ENCODE measurements at places on chromosomes 5 and 9.

GRCh38 chr9:90546200-90546599 is 96.4 kb downstream of the DIRAS2 start:
- peak; percentile 87 for DNase-seq

DNA sequence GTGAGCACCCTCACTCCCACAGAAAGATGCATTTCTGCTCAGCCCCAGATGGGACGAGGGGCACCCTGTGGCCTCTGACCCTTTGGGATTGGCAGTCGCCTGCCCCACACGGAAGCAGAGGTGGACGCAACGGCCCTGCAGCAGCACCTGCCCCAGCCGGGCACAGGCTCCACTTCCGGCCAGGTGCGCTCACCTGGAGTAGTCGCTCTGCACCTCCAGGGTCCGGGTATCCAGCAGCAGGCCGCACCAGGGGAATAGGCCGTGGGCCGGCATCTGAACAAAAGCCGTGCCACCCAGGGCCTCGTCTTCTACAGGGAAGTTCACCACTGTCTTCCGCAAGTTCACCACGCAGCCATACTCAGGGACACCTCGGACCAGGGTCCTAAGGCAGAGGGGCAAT is 30.7 kb downstream of the TERT start:
- no peak for DNase-seq

- no peak for DNase-seq
These were observed 39.6 kb upstream of the FRRS1L start for GRCh38 chr9:109206670-109207069.

- DNase-seq, result no peak
These were observed 3.2 kb downstream of the MROH2B start for GRCh38 chr5:41067714-41068568.

DNA sequence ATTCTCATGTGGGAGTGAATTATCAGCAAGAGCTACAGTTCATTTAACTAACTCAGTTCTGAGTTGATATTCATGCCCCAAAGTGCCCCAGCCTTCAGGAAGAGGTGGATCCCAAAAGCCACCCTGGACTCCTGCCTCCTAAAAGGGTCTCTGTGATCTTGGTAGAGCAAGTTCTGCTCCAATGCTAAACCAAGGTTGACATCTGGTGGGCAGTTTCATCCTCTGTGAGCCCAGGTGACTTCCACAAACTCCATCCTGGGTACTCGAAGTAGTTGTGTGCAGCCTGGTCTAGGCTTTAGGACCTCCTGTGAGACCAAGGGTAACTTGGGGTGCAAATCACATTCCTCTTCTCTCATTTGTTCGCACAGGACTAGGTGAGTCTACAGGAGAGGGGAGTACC is 816.8 kb downstream of the MTRR start:
- DNase-seq, result peak; percentile 75

GRCh38 chr9:105341434-105342146 is 97.1 kb downstream of the SLC44A1 start:
- DNase-seq, result no peak

- DNase-seq, result no peak
These were observed 624.2 kb downstream of the PRR16 start for GRCh38 chr5:121088341-121088740.

DNA sequence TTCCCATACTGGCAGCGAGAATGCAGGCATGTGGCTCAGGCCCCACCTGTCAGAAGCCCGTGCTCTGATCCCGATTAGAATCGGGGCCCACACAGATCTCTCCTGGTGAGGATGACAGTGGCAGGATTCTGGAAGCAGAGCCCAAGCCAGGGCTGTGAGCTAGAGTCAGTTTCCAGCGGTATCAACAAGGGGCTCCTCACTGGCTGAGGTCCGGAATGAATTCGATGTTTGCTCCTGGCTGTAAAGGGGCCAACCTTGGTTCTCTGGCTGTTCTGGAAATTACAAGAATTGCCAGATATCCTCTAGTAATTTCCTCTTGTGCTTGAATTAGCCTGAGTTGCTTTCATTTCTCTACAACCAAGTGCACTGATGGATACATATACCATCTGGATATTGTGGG is 129.1 kb upstream of the SPRY4 start:
- DNase-seq, result no peak

DNA sequence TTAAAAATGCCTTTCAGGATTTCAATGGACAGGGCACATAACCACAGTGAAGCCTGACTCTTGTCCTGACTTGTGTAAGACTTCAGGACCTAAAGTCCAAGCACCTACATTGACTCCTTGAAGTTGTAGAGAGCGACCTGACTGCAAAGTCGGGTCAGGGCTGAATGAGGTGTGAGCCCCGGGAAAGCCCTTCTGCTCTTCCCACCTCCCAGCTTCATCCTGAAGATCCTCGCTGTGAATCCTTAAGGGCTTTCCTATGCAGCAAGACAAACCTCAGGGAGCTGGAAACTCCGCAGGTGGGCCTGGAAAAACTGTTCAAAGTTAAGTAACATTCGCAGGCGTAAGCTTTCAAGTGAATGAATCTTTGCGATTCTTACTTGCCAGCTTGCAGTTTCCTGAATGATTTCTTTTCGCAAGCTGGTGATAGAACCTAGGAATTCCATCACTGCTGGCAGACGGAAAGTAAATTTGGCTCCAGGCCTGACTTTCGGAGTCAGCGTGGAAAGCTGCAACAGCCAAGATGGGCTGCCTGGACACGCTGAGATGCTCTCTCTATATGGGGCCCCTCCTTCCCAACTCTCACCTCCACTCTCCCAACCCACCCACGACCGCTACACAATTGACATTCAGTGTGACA is 10.9 kb downstream of the SEMA5A start:
- DNase-seq, result no peak

- peak; percentile 91 for DNase-seq
These were observed at the start of gene DENND1A for GRCh38 chr9:123929870-123930831. TSS of gene DENND1A (minus strand) at chr9:123930126. CDS start at chr9:123929905, 221 bp downstream.

DNA sequence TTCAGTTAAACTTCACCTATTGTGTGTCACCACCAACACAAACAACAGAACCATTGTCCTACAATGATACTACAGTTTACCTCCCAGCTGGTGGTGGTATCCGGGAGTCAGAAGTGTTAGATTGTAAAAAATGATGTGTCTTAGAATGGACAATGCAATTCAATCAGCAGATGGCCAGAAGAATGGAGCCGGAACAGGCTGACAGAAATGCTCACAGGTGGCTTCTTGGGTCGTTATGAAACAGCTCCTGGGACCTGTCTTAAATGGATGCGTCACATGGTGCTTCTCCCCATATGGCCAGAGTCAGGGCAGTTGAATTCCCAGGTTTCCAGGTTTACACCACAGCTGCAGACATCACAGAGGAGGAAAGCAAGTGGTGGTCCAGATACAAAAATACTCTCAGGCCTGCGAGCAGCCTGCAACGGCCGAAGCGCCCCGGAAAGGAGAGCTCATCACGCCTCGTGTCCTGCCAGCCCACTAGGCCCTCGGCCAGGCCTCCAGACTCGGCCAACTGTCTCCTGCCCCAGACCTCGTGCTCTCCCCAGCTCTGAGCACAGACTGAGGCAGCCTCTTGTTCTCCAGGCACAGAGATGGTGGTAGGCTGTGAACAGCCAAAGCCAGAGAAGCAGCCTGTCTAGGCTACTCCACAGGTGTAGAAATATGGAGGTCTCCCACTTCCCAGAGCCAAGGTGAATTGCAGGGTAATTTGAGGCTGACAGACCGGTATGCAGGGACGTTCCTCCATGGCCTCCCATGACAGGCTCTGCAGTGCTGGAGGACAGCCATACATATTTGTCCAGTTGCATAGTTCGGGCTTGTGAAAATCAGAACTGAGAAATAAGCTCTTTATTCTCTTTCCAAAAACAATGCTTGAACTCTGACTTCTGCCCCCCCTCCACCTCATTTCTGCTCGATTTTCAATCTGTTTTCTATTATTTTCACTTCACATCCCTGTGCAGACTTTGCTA is 98.5 kb upstream of the SPATA31C2 start:
- no peak for DNase-seq

DNA sequence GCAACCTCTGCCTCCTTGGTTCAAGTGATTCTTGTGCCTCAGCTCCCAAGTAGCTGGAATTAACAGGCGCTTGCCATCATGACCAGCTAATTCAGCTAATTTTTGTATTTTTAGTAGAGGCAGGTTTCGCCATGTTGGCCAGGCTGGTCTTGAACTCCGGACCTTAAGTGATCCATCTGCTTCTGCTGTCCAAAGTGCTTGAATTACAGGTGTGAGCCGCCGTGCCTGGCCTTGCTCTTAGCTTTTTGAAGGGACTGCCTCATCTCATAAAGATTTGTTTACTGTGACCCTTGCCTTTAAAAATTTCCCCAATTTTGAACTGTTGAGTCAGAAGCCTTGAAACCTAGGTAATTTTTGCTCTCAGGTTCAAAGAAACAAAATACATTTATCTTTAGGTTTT is 17.3 kb downstream of the GPBP1 start:
- no peak for DNase-seq

- no peak for DNase-seq
These were observed 65.8 kb upstream of the RANBP3L start for GRCh38 chr5:36367524-36367923.

DNA sequence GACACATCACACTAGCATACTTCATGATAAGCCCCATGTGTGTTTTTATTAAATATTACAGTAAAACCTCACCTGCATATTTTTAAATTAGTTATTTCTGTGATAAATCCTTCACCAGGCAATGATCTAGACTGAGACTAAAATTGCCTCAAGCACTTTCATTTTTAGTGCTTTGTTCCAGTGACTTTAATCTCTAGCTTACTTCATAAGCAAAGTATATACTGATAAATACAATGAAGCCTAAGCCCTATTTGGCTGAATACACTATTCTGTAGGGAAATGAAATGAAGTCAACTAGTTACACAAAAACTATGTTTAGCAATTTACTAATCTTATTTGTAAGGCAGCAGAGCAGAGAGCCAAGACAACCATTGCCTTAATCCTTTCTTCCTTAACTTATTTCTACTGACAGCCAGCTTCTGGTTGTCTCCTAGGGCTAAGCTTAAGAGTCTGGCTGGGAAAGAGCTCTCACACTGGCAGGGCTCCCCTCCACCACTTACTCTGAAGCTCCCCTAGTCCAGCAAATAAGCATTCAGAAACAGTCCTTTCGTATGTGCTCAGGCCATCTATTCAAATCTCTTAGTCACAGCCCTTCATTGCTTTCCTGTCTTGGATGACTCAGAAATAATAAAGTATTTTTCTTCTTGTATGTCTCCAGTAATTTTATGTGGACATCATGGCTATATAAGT is 31.4 kb upstream of the MTAP start:
- no peak for DNase-seq

GRCh38 chr5:86232246-86232645 is 385.5 kb upstream of the COX7C start:
- no peak for DNase-seq

DNA sequence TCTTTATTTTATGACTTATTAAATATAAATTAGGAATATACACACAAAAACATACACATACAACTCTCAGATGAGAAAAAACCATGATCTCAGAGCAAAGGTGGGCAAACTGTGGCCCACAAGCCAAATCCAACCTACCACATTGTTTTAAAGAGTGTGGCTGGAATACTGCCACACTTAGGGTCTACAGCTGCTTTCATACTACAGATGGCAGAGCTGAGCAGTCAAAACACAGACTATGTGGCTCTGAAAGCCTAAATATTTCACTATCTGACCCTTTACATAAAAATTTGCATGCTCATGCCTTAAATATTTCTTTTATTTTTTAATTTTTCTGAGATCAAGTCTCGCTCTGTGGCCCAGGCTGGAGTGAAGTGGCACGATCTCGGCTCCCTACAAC is 28.3 kb downstream of the LEAP2 start:
- no peak for DNase-seq

- no peak for DNase-seq
These were observed 21.0 kb downstream of the TSC1 start for GRCh38 chr9:132923346-132923902.

GRCh38 chr9:126965541-126966428 is 51.2 kb downstream of the RALGPS1 start:
- peak; percentile 26 for DNase-seq

Data from NCI-H2081 (cell line).